ENCODE measurements at places on chromosomes 5 and 9. TPM values are rescaled to one million over a fixed set of nuclear protein-coding genes. Genes with fewer than 3 reads are reported as not detected.

FAT2 gene
- total RNA-seq = under 0.01 TPM

PHF24 gene
- 0.12 TPM for total RNA-seq

- DNase-seq = no peak
These were observed 8.8 kb upstream of the WDR5 start for GRCh38 chr9:134127065-134127580.

DNA sequence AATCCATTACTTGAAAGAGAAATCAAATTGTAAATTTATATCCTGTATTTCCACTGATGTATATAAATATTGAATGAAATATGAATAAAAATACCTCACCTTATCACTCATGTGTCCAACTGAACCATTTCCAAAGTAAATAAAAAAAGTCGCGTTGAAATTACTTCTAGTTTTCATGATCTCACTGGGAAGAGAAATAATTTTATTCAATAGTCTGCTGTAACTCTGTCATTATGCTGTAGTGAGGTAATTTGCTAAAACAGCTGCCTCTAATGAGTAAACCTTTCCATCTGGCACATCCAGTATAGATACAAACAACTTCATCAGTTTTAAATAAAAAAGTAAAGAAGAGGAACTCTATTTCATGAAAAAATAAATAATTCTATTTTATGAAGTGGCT, 611.5 kb downstream of the ZNF608 start:
- DNase-seq = no peak

GRCh38 chr9:77403239-77403638, 225.9 kb downstream of the VPS13A start:
- DNase-seq = no peak

DNA sequence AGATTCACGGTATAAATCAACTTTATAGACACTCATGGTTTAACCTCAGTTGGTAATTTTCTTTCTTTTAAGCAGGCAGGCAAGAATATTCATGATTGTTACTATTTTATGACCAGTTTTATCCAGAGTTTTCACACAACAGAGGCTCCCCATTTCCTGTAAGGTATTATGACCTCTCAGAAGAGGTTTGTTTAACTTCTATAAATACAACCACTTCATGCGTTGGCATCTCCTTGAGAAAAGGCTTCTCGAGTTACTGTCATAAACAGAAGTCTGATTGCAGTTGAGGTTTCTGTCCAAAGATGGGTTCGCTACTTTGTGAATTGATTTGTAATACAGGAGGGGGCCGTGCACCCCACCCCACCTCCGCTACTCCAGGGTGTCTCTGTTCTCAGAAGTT, 55.3 kb downstream of the ENTREP1 start:
- no peak for DNase-seq

DNA sequence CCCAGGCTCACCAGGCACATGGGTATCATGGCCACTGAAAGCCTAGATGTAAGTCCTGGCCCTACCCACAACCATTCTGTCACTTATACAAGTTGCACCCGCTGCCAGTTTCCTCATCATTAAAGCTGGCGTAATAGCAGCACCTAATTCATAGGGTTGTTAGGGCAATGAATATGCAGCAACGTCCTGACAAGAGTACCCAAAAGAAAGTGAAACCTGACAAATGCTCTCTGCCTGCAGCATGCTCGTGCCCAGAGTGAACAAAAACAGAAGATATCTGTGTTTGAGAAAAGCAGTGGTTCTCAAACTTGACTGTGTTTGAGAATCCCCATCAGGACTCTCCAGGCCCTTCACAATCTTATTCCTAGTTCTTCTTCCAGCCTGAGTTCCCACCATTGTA, 632.4 kb downstream of the SEMA5A start:
- no peak for DNase-seq

GRCh38 chr9:105958587-105958986, 264.2 kb downstream of the TMEM38B start:
- DNase-seq = no peak

Measured in epithelial cell of proximal tubule (primary cell).